EL (cell line): ENCODE measurements at places on chromosomes 7 and 10.

- DNase-seq: no peak
Measured at GRCh38 chr7:108109221-108109908, 20.8 kb downstream of the LAMB4 start.

GRCh38 chr10:124298891-124299290, 119.8 kb downstream of the OAT start:
- no peak for DNase-seq

GRCh38 chr10:60387531-60387930, 2.1 kb downstream of the ANK3 start:
- no peak for DNase-seq

GRCh38 chr7:157657741-157658740, 321.2 kb downstream of the DNAJB6 start:
- DNase-seq: no peak

DNA sequence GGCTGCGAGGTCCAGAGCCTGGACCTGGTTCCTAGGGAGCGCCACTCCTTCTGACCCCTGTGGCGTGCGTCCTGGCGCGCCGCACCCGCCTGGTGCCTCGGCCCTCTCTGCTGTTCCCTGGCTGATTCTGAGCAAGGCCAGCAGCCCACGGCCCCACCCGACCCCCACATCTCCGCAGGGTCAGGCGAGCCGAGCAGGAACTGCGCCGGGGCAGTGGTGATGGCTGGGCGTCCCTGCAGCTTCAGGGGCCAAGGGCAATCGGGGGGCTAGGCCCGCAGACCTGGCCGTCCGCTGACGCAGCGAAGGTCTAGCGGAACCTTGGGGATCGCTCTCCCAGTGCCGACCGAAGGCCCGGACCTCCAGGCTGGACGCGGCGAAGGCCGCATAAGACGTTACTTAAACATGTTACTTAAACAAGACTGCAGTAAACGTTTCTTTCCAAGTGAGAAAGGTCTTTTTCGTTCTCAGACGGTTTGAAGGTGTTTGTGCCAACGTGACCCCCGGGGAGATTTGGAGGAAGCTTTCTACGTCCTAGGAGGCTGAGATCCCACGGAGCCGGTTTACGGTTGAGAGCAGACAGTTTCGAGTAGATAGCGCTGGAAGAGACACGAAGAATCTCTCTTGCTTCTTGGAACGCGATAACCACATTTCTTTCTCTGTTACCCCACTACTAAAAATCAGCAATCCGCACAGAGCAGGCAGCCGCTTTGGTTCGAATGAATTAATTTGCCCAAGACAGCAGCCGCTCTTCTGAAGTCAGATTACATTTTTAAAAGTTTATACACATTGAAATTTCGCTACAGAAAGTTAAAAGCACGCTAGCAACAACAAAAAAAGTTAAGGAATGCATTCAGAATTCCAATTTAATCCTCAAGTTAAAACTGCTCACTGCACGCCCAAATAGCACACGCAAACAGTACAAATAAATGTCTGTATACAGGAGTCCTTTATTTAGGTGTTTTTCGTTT, 4.9 kb upstream of the NKX2-3 start:
- no peak for DNase-seq

DNA sequence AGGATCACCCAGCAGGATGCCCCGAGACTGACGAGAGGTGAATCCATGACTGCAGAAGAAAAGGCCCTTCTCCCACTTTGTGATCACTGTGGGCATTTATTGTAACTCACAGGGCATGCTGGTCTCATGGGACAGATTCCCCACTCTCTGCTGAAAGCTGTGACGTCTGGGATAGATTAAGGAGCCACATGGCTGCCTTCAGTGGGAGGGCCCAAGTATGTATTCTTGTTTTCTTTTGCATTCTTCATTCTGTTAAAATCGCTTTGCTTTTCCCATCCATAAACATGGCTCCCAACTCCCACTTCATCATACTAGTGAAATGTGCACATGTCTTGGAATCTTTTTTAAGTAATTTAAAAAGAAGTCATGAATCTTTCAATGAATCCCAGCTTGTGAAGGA, 67.2 kb downstream of the FAM107B start:
- no peak for DNase-seq

DNA sequence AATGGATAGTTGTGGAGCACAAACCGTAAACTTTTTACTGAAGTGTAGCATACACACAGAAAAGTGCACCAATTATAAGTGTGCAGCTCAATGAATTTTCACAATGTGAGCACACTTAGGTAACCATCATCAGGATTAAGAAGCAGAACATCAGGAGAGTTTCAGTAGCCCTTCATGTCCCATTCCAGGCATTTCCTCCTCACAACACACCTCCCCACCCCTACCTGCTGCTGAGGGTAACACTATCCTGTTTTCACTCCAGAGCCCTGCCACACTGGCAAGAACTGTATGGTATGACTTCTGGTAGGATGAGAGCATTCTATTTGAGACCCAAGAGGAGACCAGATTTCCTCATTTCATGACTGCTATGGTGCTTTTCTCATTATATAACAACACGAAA, 166.5 kb downstream of the PPP1R3A start:
- no peak for DNase-seq

- DNase-seq: peak; percentile 13
Measured at GRCh38 chr10:84423719-84424118, 95.3 kb downstream of the CCSER2 start.

- no peak for DNase-seq
Measured at GRCh38 chr10:108443636-108444035, 1279.1 kb upstream of the SORCS1 start.

- no peak for DNase-seq
Measured at GRCh38 chr7:69826283-69826682, 228.0 kb downstream of the AUTS2 start.

GRCh38 chr7:38584443-38585210, 46.5 kb downstream of the AMPH start:
- peak; percentile 92 for DNase-seq

- no peak for DNase-seq
Measured at GRCh38 chr10:102421507-102421756, 796 bp downstream of the FBXL15 start.

GRCh38 chr10:90945491-90946070, 24.7 kb upstream of the ANKRD1 start:
- peak; percentile 13 for DNase-seq

- no peak for DNase-seq
Measured at GRCh38 chr7:33298848-33299247, 169.5 kb downstream of the BBS9 start.

- no peak for DNase-seq
Measured at GRCh38 chr10:24668247-24668646, 55.4 kb downstream of the ARHGAP21 start.

DNA sequence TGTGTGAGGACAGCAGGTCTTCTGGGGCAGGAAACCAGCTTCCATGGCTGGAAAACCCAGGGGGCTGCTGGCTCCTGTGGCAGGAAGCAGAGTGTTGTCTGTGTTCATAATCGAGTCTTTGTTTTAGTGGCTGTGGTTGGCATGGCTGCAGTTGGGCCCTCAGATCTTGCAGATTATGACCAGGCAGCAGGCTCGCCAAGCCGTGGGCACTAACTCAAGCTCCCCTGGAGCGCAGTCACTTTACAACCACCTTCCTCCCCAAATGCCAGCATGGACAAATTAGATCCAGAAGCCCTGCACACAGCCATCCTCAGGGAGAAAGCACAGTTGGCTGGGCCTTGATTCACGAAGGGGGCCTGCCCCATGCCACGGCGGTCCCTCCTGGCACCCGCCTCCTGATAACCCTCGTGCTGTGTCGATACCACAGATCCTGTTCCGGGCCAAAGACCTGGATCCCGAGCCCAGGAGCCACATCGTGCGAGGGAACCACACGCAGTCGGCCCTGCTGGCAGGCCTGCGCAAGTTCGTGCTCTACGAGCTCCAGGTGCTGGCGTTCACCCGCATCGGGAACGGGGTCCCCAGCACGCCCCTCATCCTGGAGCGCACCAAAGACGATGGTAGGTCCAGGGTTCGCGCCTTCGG, 552.5 kb upstream of the FOXK1 start:
- DNase-seq: no peak

DNA sequence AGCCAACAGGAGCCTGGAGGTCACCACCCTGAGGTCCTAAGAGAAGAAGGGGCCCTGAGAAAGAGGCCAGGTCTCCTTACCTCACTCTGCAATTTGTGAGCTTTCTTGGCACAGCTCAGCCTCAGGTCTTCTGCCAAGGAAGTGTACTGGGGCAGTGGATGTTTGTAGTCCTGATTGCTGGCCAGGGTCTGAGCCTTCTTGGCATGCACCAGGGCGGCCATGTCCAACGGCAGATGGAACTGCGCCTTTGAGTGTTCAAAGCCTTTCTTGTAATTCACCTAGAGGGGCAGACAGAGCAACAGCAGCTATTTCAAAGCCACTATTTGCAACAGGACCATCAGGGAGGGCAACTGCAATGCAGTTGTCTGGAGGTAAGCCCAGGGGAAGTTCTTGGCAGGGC, 51.7 kb downstream of the NRAP start:
- no peak for DNase-seq

GRCh38 chr10:130220251-130221185, 84.3 kb downstream of the GLRX3 start:
- no peak for DNase-seq

DNA sequence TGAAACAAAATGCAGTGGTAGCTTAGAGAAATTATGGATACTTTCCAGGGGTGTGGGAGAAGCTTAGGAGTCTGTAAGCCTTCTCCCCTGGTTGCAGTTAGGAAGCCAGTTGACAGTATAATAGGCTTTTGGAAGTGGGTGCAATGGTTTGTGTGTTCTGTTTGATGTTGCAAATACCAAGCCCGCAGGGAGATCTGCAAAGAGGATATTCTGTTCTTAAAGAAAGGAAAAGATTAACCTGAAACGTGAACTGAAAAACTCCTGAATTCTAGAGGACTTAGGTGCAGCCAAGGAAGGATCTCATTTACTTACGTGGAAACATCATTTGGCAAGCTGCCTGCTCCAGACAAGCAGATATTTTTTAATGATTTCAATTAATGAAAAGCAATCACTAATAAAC, 496.6 kb downstream of the AUTS2 start:
- DNase-seq: no peak

DNA sequence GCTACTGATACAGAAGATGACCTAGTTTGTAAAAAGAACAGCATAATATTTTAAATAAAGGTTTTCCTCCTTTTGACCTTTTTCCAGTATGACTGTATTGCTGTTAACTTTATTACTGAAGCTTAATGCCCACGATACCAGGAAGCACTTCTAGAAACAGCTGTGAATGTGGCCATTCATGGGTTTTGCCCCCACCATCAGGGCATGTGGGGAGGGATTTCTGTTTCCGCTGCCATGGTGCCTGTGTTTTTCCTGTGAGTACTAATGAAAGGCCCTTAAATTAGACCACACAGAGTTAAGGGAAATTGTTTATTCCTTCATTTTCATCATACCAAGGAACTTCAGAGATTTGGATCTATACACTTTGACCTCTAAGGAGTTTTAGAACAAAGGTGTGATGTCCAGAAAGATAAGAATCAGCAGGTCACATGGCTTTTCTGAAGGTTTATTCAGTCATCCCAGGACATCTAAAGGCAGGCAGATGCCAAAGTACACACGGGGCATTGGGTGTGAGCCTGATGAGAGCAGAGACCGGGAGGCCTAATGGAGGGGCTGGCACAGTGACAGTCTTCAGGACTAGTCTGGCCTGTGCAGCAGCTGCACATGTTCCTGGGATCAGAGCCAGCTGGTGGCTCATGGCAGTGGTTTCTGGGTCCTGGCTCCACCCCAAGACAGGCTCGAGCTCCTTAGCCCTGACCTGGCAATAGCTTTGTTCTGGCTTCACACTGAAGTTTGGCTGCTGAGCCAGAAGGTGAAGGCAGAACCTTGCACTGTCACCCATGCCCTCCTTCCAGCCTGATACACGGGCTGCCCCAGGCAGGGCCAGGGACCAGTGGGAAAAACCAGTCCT, 190.9 kb downstream of the REEP3 start:
- peak; percentile 98 for DNase-seq

GRCh38 chr7:135251496-135252391, 18.1 kb downstream of the STRA8 start:
- no peak for DNase-seq

- DNase-seq: no peak
Measured at GRCh38 chr10:90818736-90819135, 39.1 kb downstream of the HTR7 start.

DNA sequence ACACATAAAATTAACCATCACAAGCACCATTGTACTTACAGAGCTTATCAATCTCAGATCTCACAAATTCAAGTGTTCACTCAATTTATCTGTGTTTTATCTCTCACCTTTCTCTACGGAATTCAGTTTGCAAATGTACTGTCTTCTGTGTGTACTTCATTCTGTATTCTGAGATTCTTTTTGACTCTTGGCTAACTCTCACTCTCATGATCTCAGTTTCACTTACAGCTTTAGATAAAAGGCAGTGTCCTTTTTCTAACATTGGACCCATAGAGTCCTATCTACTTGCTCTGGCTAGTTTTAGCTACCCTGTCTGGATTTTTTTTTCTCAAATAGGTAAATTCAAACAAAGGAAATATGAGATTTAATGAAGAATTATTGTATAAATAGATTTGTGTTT, 176.0 kb downstream of the CCDC7 start:
- DNase-seq: no peak

DNA sequence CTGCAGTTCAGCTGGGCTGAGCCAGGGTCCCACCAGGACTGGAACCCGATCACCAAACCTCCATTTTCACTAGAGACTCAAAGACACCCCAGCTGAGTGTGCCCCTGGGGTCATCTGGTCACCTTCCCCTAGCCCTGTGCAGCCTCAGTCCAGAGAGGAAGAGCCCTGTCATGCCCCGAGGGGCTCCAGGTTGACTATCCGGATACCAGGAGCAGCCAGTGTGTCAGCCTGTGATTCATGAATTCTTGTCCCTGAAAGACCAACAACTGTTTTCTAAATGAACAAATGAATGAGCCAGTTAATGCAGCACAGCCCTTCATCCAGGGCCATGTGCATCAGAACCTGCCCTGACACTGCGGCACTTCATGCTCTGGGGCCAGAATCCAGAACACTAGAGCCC, 201.9 kb upstream of the TCERG1L start:
- DNase-seq: no peak

DNA sequence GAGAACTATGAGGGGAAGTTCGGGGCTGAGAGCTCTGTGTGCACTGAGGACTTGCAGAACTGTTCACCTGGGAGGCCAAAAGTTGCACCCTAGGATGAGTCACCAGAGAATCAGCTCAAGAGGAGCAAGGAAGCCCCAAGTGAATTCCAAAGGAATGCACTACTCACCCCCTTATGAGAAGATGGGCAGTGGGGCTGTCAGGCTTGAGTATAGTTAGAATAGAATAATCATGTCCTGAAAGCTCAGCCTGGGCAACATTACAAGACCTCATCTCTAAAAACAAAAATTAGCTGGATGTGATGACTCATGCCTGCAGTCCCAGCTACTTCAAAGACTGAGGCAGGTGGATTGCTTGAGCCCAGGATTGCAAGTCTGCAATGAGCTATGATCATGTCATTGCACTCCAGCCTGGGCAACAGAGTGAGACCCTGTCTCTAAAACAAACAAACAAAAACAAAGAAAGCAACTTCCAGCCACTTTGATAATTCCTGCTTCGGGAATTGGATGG, 30.0 kb downstream of the MAP3K8 start:
- DNase-seq: peak; percentile 44

DNA sequence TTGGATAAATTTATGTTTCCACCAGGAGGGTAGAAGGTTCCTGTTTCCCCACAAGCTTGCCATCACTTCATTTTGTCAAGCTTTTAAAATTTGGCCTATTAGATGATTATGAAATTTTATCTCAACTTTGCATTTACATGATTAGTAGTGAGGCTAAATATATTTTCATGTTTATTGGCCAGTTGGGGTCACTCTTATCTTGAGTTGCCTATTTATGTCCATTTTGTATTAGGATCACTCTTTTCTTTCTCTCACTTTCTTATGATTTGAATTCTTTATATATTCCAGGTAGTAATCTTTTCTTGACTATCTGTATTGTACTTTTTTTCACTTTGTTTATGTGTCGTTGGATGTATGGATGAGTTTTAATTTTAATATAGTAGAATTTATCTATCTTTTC, 218.6 kb upstream of the SLC26A5 start:
- DNase-seq: no peak
